Memory B cell (primary cell): ENCODE measurements at places on chromosomes 4 and X.

GRCh38 chr4:21450331-21450730 lies 498.2 kb downstream of the KCNIP4 start:
- no peak overlapping the region for H3K4me3 ChIP-seq
- H3K27ac ChIP-seq = no peak overlapping the region
- H3K27me3 ChIP-seq = no peaks in the 10 kb centered on the region
- H3K4me1 ChIP-seq = no peaks in the 10 kb centered on the region
- H3K36me3 ChIP-seq = no peaks in the 10 kb centered on the region

DNA sequence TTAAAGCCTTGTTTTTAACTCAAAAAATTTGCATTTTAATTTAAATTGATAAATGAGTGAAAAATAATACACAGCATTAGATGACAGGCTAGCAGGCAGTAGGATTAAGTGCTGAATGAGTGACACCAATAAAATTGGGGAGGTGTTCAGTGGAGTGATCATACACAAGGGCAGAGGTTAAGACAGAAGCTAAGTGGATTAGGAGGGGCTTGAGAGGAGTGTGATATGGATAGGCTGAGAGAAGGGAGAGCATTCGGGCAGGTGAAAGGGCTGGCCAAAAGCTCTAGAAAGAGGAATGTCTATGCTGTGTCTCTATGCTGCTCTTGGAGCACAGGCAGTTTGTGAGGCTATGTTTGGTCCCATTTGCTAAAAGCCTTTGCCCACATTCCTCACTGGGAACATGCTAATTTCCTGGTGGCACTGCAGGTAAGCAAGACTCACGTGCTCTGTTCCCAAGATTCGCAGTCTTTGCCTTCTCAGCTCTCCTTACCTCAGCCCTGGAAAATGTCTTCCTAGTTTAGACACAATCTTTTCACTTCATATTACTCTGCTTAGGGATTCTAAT lies 52.8 kb upstream of the CCSER1 start:
- H3K4me3 ChIP-seq = no peak overlapping the region
- no peaks in the 10 kb centered on the region for H3K36me3 ChIP-seq
- H3K27me3 ChIP-seq = no peaks in the 10 kb centered on the region

DNA sequence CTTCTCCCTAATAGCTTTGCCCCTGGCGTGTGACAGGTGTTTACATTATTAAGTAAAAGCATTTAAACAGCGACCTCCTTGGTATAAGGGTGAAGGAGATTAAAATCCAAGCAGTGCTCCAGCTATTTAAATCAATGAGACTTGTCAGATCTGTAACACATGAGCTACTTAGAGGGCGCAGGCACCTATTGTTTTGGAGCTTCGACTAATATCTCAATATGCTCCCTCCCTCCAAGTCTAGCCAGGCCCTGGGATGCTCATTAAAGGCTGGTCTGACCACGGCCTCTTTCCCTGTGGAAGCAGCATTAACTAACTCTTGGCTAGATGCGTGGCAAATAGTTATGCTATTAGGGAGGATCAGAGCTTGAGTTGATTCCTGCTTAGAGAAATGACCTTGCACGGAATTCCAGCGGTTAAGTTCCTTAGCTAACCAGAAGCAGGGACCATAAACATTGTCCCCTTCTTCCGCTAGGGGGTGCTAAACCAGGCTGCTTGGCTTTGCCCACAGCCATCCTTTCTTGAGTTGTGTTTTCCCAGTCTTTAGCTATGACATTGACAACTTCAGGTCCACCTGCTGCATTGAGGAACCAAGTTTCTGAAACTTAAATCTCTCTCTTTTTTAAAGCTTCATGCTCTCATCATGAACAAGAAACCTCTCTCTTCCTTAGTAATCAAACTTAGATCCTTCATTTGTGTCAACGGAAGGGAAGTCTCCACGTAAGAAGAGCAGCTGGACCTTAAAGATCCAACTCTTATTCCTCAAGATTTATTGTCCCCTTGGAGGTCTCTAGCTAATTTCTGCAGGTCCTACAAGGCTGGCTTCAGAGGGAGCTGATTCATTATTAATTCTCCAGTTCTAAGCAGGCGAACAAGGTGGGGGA lies 80.7 kb upstream of the IGFBP7 start:
- no peaks in the 10 kb centered on the region for H3K36me3 ChIP-seq
- no peak overlapping the region for H3K27ac ChIP-seq
- no peak for DNase-seq
- no peaks in the 10 kb centered on the region for H3K4me1 ChIP-seq
- H3K4me3 ChIP-seq = no peak overlapping the region

DNA sequence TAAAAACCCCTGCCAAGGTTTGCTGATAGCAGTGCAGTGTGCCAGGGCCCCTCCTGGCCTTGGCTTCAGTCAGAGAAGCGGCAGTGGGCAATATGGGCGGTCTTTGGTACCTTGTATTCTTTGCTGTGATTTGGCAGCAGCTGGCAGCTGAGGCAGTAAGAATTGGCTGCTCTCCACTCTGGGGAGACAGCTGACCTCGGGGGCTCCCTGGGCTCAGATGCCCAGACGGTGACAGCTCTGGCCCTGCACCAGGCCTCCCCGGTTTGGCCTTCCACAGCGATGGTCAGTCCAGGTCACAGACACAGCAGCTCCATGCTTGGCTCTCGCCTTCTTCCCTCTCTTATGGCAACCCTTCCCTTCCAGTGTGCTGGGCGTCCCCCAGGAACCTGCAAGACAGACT lies 330.9 kb downstream of the BCOR start:
- no peak for DNase-seq
- H3K27me3 ChIP-seq = peaks cover 7% of the 10 kb centered on the region
- no peak overlapping the region for H3K27ac ChIP-seq
- no peak overlapping the region for H3K4me3 ChIP-seq
- H3K4me1 ChIP-seq = no peaks in the 10 kb centered on the region
- H3K36me3 ChIP-seq = no peaks in the 10 kb centered on the region

DNA sequence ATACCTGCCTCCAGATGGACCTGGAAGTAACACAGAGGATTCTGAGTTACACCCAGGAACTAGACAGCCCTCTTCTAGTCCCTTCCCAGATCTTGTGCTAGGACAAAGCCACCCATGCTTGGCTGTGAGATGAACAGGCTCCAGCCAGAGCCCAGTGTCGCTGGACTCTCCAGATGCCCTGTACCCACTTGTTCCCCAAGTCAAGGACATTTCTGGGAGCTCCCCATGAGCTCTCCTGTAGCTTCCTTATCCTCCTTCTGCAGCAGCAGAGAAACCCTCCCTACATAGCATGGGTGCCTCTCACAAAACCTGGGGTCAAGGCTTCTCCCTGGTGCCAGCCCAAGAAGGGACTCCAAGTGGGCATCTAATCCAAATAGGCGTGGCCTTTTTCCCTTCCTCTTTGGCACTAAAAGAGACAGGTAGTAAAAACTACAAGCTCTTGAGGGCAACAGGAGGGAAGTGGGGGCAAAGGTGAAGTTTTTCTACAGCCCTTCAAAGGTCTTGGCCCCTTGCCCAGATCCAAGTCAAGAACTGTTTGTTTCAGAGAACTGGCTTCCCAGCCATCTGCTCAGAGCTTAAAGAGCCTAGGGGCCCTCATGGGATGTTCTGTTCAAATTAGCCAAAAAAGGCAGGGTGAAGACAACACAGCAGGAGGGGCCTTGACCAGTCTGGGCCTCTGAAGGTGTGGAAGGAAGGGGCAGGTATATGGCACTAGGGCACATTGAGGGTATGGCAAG lies 8.5 kb upstream of the ERCC6L start:
- no peaks in the 10 kb centered on the region for H3K36me3 ChIP-seq
- no peaks in the 10 kb centered on the region for H3K27me3 ChIP-seq
- H3K27ac ChIP-seq = no peak overlapping the region
- DNase-seq = no peak

GRCh38 chr4:148634476-148634875 lies 192.3 kb upstream of the NR3C2 start:
- DNase-seq = no peak
- no peaks in the 10 kb centered on the region for H3K4me1 ChIP-seq
- H3K36me3 ChIP-seq = peaks cover 1% of the 10 kb centered on the region
- no peak overlapping the region for H3K27ac ChIP-seq
- H3K27me3 ChIP-seq = no peaks in the 10 kb centered on the region

DNA sequence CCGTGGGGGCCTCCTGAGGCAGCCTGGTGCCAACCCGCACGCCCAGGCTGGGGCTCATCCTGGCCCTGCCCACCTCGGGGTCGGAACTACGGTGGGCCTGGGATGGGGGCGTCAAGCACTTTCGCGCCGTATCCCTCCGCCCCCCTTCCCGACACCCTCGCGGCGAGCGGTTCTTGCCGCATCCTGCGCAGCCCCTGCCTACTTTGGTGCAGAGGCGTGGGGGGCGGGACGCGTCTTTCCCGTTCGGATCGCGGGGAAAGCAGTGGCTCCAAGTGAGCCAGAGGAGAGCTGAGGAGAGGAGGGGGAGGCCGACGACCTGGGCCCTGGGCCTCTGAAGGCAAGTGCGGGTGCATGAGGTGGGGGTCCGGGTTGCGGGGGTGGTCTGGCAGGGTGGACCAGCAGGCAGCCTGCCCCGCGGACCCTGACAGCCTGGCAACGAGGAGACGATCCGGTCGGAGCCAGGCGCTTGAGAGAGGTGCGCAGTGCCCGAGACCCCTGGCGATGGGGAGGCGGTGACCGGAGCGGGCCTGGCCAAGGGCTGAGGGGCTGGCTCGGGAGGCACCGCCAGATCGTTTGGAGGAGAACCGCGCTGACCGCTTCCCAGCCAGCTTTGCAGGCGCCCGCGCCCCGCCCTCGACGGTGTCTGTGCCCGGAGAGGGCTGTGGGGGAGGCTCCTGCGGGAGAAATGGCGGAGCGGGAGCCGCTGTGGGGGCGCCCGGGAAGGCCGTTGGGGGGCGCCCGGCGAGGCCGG lies at the start of gene GPRASP2:
GPRASP2 (plus strand) TSS at position 233 of the 751 bp plus-strand sequence. CDS start 2,422 bp downstream, outside the sequence.
- H3K4me1 ChIP-seq = peaks cover 4% of the 10 kb centered on the region
- peaks cover 11% of the 10 kb centered on the region for H3K27me3 ChIP-seq
- peak within 1 kb of the TSS; percentile 80 for H3K4me3 ChIP-seq

DNA sequence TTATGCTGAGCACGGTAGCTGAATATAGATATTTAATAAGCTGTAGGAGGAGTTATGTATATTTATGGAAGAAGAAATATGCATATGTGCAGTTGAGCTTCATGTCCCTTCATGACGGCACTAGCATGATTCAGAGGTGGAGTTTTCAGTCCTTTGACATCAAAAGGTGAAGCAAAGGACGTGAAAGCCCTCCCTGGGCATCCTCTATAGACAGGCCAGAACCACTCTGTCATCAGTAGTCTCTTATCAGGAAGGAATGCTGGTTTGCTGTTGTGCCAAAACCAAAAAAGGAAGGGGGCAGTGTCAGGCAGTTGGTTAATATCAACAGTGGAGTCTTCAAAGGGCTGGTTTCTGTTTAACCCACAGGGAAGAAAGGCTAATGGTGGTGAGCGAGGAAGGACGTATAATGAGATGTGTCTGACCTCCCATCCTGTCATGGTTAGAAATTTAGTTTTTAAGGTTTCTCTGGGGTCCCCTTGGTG lies 23.5 kb upstream of the IL2 start:
- H3K27ac ChIP-seq = no peak overlapping the region
- H3K4me3 ChIP-seq = no peak overlapping the region

GRCh38 chr4:2288051-2288541 lies 26.2 kb upstream of the MXD4 start:
- H3K4me3 ChIP-seq = no peak overlapping the region
- H3K4me1 ChIP-seq = peaks cover 9% of the 10 kb centered on the region
- H3K36me3 ChIP-seq = no peaks in the 10 kb centered on the region
- H3K27ac ChIP-seq = no peak overlapping the region

GRCh38 chr4:10057023-10057395 lies 35.7 kb upstream of the SLC2A9 start:
- H3K27ac ChIP-seq = no peak overlapping the region
- no peak overlapping the region for H3K4me3 ChIP-seq
- no peak for DNase-seq
- no peaks in the 10 kb centered on the region for H3K27me3 ChIP-seq

DNA sequence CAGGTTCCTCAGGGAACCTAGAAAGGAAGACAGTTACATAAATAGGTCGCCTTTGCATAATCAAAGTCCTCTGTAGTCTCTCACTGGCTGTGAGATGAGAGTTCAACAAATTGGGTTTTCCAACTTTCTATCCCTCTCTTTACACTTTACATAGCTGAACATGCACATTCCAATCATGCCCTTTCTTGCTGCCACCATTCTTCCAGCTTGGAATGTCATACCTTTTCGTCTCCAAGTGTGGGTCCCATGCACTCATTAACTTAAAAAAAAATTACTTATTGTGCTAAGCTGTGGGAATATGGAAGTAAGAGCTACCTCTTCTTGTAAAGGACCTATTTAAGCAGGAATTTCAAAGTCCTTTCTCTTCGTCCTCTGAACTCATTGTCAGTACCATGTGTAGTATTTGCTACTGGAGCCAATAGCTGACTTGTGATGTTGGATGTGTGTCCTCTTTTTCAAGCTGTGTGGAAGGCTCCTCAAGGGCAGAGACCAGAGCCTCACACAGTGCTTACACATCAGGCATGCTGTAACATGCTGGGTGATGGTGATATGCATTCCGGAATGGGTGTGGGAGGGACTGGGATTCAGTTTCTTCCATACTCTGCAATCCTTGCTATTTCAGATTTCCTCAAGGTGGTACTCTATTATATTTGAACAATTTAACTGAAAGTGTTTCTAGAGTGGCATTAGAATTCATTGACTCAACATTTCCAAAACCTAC lies 7.1 kb downstream of the ENOPH1 start:
- peaks cover 14% of the 10 kb centered on the region for H3K36me3 ChIP-seq
- H3K4me3 ChIP-seq = no peak overlapping the region
- DNase-seq = no peak
- no peak overlapping the region for H3K27ac ChIP-seq

- no peaks in the 10 kb centered on the region for H3K27me3 ChIP-seq
- H3K36me3 ChIP-seq = no peaks in the 10 kb centered on the region
- no peak overlapping the region for H3K4me3 ChIP-seq
- no peak for DNase-seq
These were observed 94.2 kb downstream of the TENM3 start for GRCh38 chr4:182337366-182337765.

DNA sequence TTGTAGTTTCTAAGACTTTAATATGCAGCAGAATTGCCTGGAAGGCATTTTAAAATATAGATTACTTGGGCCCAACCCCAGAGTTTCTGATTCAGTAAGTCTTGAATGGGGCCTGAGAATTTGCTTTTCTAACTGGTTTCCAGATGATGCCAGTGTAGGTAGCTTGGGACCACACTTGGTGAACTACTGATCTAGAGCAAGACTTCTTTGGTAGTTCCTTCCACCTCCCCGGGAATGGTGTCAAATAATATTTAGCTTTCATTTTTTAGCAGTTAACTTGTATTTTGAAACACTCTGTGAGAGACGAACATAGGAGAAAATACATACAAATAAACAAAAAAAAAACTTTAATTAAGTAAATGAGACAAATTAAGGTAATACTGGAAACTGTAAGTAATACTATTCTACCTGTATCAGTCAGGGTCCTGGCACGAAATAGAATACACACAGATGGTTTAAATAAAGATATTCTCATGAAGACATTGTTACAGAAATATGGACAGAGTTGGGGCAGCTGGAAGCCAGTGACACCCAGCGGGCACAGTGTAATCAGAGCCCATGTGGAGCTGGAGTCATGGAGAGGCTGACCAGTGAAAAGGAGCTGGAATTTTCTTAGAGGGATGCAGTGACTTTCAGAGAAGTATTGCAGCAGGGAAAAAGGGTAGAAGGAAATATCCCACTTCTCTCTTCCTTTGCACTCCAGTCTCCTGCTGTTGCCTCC lies 905.7 kb downstream of the CCSER1 start:
- H3K4me1 ChIP-seq = no peaks in the 10 kb centered on the region
- H3K27ac ChIP-seq = no peak overlapping the region
- DNase-seq = no peak
- H3K4me3 ChIP-seq = no peak overlapping the region
- no peaks in the 10 kb centered on the region for H3K36me3 ChIP-seq

GRCh38 chr4:166091912-166092510 lies 219.0 kb downstream of the TLL1 start:
- DNase-seq = no peak
- no peaks in the 10 kb centered on the region for H3K36me3 ChIP-seq
- H3K4me1 ChIP-seq = no peaks in the 10 kb centered on the region
- H3K27ac ChIP-seq = no peak overlapping the region
- no peak overlapping the region for H3K4me3 ChIP-seq
- H3K27me3 ChIP-seq = no peaks in the 10 kb centered on the region
